Bladder microvascular endothelial cell (primary cell): ENCODE measurements at places on chromosomes 5 and 9. TPM values are rescaled to one million over a fixed set of nuclear protein-coding genes. Genes with fewer than 3 reads are reported as not detected.

Gene RNF180
- total RNA-seq: 2.3 and 3.1 TPM in 2 replicates

Gene TLX3
- not detected in 2 replicates for total RNA-seq

Gene POLR3G
- total RNA-seq: 5.2 and 8.5 TPM in 2 replicates

Gene SLC25A2
- 0.16 and 0.44 TPM in 2 replicates for total RNA-seq

Gene DTWD2
- 0.81 and 3.2 TPM in 2 replicates for total RNA-seq

Gene CTSV
- total RNA-seq: 0.76 and 0.97 TPM in 2 replicates
